LNCaP clone FGC (cell line): ENCODE measurements at places on chromosomes 12 and 14.
A peak's percentile ranks its signal among the peaks of the same experiment; 100 is the strongest.

GRCh38 chr12:65825507-65826352, 1.4 kb downstream of the HMGA2 start:
- no peak for DNase-seq

DNA sequence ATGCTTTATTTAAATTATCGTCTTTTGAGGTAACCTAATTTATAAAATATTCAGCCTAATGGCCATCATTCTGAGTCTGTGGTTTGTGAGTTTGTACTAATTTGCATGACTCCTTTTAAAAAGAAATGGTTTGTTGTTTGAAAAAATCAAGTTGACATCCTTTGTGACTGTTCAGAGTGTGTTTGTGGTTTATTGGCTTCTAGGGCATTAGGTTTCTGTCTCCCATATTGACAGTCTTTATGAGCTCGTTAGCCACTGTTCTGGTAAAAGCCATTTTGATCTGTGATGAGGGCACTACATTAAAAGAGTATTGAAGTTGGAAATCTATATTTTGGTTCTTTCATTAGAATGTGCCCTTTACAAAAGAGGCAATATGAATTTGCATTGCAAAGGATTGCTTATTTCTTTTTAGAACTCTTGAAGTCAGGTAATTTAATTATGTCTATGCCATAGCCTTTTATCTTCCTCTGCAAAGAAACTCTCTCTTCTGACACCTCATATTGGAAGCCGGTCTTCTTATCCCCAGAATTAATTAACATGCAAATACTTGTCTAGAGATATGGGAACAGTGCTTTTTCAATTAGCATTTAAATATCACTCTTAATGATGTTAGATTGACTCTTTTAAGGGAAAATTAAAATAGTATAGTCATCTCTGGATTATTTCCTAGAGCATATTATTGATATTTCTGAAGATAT, 95.0 kb downstream of the CRADD start:
- DNase-seq = no peak

- no peak for DNase-seq
These were observed 1.4 kb downstream of the KCNMB4 start for GRCh38 chr12:70367258-70368141.

DNA sequence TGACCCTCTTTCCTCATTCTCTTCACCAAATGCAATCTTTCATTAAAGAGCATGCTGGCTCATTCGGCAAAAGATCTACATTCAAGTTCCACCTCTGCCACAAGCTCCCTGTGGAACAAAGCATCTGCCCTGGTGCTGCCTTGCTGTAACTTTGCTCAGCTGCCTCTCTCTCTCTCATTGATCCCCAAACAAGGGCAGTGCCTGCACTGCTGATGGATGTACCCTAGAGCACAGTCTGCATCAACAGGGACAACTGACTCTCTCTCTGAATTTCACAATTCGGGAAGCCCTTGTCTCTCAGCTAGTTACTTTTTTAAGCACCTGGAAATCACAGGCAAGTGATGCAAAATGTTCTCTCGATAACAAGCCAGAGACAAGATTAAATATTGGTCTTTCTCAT, 174.0 kb upstream of the DIO2 start:
- DNase-seq = no peak

- no peak for DNase-seq
These were observed 42.1 kb downstream of the CIT start for GRCh38 chr12:119835068-119835467.

GRCh38 chr14:94397289-94398181, 9.1 kb upstream of the SERPINA1 start:
- DNase-seq = no peak

GRCh38 chr14:65949711-65950516, 536.3 kb upstream of the CCDC196 start:
- peak; percentile 28 for DNase-seq

GRCh38 chr12:63093084-63093483, 57.9 kb downstream of the AVPR1A start:
- DNase-seq = no peak

DNA sequence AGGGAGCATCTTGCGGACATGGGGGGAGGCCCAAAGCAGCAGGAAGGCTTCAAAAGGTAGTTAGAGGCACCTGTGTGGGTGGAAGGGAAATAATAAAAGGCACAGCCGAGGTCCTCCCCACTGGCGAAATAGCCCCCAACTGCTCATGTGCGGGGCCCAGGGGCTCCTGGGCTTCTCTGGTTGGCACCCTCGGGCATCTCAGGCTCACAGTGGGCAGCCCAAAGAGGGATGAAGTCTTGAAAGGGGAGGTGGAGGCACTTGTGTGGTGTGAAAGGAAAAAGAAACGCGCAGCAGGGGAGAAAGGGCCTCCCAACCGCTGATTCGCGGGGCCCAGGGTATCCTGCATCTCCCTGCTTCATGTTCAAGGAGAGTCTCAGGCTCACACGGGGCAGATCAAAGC, 579.4 kb downstream of the ALG10 start:
- no peak for DNase-seq

DNA sequence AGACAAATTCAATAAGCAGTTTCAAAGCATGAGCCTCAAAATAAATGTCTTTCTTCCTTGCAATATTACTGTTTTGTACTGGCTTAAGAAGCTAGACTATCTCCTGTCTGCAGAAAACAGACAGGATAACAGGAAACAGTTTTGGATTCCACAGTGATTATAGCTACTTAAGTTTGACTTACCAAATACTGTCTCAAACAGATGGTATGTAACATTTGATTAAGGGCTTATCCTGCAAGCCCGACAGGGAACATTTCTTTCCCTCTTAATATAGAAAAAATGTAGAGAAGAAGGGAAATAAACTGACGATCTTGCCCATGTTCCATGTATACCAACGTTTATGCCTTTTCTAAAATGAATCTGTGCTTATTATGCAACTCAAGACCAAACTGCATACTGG, 179.9 kb upstream of the EEA1 start:
- no peak for DNase-seq

- no peak for DNase-seq
These were observed 177.6 kb downstream of the CALM1 start for GRCh38 chr14:90574188-90575131.

DNA sequence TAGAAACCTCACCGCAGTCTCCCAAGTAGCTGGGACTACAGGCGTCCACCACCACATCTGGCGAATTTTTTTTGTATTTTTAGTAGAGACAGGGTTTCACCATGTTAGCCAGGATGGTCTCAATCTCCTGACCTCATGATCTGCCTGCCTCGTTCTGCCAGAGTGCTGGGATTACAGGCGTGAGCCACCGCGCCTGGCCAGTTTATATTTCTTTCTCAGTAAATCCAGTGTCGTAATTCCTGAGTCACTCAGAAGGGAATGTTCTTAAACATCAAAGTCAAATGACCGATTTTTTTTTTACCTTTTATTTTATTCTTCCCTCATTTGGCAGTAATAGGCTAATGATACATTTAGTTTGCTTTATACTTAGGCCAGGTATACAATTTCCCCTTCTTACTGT, 80.5 kb downstream of the FBXO33 start:
- DNase-seq = no peak

DNA sequence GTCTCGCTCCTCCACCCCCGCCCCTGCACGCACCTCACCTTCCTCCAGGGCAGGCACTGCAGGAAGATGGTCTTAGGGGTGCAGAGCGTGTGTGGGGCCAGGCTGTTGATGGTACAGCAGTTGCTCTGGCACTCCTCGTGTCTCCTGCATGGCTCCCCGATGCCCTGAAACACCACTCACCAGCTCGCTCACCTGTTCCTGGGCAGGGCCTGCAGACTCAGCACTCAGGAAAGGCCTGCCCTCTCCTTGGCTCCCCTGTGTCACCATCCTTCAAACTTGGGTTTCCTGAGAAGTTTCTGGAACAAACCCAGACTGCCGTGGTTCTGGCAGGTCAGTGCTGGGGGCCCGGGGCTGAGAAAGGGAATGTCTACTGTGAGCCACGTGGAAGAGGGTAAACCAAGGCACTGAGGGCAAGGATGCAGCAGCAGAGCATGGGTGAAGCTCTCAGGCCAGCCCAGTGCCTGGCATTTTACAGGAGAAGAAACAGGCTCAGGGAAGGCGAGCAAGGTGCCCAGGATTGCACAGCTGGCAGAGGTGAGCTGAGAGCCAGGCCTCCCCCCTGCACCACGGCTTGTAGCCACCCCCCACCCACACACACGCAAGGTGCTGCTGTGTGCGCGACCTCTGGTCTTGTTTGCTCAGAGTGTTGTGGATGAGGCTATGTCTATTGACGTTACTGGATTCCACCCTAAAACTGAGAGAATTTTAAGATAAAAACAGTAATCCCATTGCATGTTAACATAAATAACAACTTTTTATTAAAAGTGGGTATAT, 5.5 kb downstream of the LRCOL1 start:
- DNase-seq = no peak

GRCh38 chr12:97556302-97556779, 93.7 kb downstream of the RMST start:
- DNase-seq = peak; percentile 26

DNA sequence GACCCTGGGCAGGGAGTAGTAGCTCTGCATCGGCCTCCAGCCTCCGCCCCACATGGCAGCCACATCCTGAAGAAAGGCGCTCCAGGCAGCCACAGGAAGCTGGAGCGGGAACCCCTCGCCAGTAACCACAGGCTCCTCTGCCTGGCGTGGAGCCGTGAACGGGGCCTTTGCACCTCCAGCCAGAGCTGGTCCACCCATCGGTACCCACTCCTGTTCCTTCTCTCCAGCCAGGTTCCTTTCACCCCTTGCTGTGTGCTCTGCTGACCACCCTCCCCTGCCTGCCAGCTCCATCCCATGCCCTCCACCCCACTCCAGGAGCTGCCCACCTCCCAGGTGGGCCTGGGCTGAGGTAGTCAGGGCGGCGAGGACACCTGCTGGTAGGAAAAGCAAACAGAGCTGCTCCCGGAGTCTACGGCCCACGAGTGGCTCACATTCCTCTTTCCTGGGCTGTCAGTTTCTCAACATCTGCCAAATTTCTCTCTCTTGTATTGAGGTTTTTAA, 2.7 kb downstream of the TGFB3 start:
- no peak for DNase-seq

GRCh38 chr12:71152851-71153250, 4.9 kb downstream of the TSPAN8 start:
- DNase-seq = no peak

DNA sequence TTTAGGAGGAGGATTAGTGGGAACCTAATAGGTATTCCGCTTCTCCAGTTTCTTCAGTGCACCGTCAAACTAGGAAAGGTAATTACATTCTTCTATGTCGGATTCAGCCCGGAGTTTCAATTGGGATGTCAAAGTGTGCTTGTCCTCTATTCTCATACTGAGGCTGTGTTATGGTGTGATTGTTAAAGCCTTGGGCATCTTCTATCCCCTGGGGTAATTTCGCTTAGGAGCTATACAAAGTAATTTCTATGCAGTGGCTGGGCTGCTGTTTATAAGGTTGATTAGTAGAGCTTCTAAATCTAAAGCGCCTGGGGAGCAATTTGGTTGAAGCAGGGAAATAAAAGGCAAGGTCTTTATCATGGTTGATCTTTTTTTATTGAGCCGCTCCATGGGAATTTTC, 399.6 kb downstream of the ZFP36L1 start:
- no peak for DNase-seq

DNA sequence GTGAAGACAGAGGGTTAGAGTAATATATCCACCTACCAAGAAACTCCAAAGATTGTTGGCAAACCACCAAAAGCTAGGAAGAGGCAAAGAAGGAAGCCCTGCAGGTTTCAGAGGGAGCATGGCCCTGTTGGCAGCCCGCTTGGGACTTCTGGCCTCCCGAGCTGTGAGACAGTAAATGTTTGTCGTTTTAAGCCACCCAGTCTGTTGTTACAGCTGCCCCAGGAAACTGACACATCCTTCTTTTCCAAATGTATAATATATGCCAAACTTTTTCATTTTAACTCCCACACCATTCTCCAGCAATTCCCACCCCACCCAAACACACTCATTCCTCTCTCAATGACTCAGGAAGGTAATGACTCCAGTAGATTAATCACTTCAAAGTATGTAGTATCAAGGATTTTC, 74.0 kb downstream of the RPS29 start:
- no peak for DNase-seq

GRCh38 chr14:103302966-103303365, 31.1 kb upstream of the EIF5 start:
- DNase-seq = no peak

- peak; percentile 91 for DNase-seq
These were observed 87.7 kb downstream of the PTPRB start for GRCh38 chr12:70549340-70550179.

GRCh38 chr14:55410876-55411275, 754 bp downstream of the ATG14 start:
- no peak for DNase-seq

- DNase-seq = no peak
These were observed 122.5 kb downstream of the SLC15A5 start for GRCh38 chr12:16154990-16155389.

- no peak for DNase-seq
These were observed 46.3 kb upstream of the ATP2A2 start for GRCh38 chr12:110234755-110235154.

- no peak for DNase-seq
These were observed 4.5 kb upstream of the JPH4 start for GRCh38 chr14:23582906-23583760.

DNA sequence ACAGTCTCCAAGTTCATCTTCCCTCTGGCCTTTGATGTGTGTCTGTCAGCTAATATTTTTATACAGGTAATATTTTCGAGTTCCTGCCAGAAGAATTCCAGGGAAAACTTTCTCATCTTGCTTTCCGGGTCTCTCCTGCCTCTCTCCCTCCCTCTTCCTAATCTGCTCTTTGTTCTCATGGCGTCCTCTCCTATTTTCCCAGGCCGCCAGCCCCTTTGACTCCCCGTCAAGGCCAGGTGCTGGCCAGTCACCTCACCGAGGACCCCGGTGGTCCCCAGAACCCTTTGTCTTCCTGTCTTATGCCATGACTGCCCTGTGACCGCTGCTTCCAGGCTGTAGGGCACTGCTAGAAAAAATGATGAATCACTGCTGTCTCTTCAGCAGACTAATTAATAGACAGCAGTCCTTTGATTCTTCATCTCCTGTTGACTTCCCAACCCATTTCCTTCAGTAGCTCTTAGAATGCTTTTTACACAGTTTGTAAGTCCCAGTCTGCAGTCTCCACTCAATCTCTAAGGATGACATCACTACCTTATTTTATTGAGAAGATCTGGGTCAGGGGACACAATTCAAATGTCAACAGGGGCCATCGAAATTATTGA, 40.7 kb downstream of the PPFIBP1 start:
- no peak for DNase-seq

DNA sequence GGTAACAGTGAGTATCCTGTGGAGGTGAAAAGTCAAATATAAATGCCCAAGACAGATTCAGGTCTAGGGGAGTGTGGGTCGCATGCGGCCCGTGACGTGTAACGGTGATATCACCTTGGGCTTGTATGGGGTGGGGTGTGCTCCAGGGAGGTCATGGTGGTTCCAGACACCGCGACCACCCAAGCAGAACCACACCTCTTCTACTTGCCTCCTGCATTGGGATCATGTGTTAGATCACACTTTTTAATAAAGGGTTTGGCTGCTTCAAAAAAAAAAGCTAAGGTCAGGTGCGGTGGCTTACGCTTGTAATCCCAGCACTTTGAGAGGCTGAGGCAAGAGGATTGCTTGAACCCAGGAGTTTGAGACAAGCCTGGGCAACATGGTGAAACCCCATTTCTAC, 4.5 kb downstream of the FBLN5 start:
- DNase-seq = no peak
